ENCODE measurements at places on chromosomes 7 and 10.

GRCh38 chr10:72567889-72568640, 57.8 kb downstream of the MICU1 start:
- no peak for DNase-seq

DNA sequence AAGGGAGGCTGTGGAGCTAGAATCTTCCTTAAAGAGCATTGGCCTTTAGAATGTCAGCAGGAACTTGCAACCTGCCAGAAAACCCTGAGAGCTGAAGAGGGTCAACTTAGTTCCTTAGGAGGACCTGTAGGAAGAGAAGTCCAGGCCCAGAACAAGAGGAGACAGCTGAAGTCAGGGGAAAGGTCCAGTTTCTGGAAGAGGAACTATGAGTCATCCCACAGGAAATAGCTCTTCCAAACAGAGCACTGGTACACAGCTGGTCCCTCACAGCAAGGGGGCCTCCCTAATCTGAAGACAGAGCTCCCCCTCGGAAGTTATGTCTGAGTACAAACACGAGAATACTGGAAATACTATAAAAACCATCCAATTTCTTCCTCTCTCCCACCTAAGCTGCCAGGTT, 98.9 kb downstream of the HERPUD2 start:
- DNase-seq = no peak

GRCh38 chr10:95266674-95267095, 24.1 kb downstream of the PDLIM1 start:
- no peak for DNase-seq

GRCh38 chr7:88689821-88690220, 69.7 kb upstream of the ZNF804B start:
- DNase-seq = no peak

DNA sequence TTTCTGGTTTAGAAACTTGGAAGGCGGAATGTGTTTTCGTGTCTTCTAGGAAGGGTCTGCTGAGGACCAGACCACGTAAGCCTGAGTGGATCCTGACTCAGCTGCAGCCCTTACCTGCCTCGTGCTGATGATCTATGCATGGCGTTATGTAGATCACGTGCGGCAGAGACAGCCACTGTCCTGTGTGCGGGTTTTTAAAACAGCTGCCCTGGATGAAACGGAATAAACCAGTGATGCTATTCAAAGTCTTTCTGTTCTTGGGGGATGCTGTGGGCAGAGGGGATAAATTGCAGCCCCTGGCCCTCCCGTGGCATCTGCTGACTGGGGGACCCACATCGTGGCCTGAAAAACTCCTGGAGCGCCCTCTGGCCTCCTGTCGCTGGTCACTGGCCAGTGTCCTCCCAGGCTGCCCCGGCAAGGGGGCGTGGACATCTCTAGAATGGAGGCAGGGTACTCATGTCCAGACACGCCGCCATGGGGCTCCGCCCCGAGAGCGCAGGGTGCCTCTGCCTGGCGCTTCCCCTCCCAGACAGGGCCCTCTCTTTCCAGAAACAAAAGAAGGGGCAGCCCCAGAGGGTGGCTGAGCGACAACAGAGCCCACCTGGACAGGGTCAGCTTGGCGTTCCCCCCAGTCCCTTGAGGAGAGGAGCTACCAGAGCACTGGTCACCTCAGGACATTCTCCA, 13.2 kb downstream of the ALKBH4 start:
- DNase-seq = no peak

DNA sequence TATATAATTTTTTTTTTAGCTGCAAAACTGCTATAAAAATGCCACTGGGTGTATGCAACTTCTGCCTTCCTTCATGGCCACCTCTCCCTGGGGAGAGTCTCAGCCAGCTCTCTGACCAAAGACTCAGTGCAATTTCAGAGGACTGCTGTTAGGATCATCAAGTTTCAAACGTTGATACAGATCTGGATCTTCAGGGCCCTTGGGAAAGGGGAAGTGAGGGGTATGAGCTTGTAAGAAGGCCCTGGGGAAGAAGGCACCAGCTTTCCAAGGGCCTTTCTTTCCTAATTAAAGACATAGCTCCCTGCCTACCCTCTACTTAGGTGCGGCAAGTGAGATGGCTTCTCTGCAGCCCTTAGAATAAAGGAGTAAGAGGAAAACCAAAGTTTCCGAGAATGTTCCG, 130.4 kb downstream of the CUL2 start:
- no peak for DNase-seq

DNA sequence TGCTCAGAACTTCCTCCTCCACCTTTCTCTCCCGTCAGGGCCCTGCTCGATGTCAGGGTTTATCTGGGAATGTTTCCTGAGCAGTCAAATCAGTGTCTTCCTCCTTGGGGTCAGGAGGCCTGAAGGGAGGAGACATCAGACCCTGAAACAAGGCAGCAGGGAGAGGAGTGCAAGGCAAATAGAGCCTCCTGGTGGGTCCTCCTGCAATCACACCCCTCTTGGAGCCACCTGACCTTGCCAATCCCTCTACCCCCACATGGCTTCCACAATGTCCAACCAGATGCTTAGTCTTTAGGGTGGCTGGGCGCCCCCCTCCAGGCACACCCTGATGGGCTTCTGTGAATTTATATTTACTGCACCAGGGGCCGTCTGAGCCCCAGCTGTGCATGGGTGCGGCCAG, 12.2 kb downstream of the GPR26 start:
- no peak for DNase-seq

Measured in amniotic stem cell (primary cell).